Left cardiac atrium (tissue), 4 donors: ENCODE measurements at places on chromosomes 11 and 22.

GRCh38 chr11:75490221-75491181 is 35.2 kb downstream of the GDPD5 start:
- no peak for DNase-seq

GRCh38 chr22:39622881-39623367 is 52.4 kb downstream of the CACNA1I start:
- peak; percentile 60 for DNase-seq

- no peak for DNase-seq
These were observed 103.7 kb downstream of the CTTN start for GRCh38 chr11:70501933-70502540.

DNA sequence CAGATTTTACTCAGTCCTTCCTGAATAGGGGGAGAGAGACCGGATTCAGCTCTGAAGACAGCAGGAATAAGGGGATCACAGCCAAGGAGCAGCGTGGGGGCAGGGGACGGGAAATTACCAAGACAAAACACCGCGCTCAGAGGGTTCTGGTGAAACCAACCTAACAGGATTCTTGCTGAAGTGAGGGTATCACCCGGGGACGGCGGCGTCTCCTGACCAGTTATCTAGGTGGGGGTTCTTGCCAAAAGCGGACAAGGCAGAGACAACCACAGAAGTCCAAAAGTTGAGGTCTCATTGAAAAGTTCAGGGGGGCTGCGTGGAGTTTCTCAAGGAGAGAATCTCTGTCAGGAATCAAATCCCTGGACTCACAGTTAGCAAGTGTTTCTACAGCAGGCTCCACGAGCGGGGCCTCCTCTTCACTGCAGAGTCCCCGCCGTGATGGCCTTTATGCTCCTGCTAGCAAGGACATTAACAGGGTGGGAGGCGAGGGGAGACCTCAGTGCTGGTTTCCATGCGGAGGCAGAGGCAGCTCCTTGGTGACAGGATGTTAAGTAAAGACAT is 291.0 kb downstream of the BRD1 start:
- no peak for DNase-seq

- no peak for DNase-seq
These were observed 36.9 kb downstream of the DGCR2 start for GRCh38 chr22:19085233-19085718.

DNA sequence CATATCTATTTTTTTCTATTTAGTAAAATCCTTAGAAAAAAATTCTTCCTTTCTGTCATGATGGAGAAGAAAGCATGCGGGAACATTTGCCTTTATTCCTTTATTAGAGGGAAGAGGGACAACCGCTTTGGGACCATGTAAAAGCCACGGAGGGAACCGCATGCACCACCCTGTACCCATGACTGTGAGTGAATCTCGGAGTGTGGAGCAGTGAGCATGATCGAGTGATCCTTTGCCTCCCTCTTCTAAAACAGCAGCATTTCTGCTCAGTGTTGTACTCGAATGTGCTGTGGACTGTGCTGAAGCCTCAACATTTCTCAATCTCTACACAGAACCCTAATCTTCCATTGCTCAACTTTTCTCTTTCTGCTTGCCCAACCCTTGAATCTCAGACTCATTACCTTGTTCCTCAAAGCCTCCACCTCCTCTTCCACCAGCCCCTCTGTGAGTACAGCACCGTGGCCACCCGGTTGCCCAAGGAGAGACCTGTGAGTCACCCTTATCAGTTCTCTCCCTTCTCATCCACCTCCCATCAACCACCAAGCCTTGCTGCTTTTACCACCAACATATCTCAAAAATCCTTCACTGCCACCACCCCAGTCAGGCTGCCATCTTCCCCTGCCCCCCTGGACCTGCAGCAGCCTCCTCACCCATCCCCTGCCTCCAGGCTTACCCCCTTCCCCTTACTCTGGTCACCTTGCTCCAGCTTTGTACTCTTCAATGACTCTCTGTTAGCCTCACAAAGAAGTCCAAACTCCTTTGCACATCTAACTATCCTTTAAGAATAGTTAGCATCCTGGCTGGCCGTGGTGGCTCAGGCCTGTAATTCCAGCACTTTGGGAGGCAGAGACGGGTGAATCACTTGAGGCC is 103.1 kb downstream of the NAT10 start:
- DNase-seq = no peak

DNA sequence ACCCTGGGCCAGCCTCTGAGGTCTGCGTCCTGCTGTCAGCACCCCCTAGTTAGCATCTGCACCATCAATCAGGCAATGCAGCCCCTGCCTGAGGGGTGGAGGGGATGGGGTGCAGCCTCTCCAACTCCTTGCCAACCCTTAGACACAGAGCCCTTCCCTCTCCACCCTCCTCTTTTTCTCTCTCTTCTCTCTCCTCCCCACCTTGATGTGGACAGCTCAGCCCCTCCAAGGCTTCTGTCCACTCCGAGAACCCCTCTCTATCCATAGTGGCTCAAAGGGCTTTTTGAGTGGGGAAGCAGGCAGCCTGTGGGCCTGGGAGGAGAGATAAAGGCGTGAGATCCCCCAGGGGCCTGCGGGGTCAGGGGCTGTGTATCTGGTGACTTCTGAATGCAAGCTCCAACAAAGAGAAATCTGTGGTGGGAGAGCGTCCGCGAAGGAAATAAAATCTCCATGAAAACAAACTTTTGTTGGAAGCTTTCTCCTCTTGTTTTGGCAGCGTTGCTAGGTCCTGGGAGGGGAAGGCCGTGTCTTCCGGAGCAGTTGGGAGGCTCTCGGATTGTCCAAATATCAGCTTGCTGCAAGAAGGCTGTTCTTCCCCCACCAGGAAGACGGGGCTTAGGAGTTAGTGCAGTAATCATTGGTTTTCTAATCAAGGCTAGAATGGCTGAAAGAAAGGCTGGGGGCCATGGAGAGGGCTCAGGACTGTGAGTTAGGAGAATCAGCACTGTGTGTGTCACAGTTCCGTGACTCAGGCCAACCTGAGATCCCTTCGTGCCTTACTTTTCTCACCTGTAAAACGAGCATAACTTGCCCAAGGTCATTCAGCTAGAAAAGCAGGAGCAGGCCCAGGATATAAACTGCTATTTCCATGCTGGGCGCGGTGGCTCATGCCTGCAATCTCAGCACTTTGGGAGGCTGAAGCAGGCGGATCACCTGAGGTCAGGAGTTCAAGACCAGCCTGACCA is 50.3 kb downstream of the PKNOX2 start:
- peak; percentile 37 for DNase-seq

GRCh38 chr11:115616971-115617370 is 112.8 kb upstream of the CADM1 start:
- peak; percentile 34 for DNase-seq

DNA sequence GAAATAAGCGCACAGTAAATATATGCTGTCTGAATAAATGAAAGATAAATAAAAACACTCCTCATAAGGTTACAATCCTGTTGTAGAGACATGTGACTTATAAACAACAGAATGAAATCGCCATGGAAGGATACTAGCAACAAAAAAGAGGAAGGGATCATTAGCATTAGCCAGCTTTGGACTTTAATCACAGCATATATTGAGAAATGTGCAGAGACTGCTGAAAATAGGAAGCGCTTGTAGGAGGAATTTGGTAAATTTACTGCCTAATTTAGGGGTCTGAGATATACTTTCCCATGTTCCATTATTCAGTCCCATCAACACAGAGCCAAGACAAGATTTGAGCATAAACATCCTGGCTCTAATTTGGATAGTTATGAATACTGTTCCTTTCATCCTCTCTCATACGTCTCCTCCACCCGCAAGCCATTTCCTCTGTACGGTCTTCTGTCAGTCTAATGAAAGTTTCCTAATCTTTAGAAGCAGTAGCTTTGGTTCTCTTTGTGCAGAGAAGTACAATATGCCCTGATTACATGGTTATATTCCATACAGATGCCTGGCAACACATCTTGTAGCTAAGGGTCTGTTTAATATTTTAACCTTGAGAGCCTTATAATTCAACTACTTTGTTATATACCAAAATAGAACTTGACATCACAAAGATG is 37.1 kb upstream of the AKIP1 start:
- no peak for DNase-seq

DNA sequence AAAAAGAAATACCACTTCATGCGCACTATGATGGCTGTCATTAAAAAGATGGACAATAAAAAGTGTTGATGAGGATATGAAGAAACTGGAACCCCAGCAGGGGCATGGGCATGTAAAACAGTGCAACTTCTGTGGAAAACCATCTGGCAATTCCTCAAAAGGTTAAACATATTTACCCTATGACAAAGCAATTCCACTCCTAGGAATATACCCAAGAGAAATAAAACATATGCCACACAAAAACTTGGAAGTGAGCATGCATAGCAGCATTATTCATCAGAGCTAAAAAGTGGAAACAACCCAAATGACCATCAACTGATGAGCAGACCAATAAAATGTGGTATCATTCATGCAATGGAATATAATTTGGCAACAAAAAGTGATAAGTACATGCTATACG is 50.1 kb downstream of the LRRC32 start:
- DNase-seq = no peak

GRCh38 chr11:1005928-1006327 is 30.6 kb downstream of the MUC6 start:
- no peak for DNase-seq

GRCh38 chr11:30100495-30100894 is 83.7 kb upstream of the KCNA4 start:
- DNase-seq = no peak

GRCh38 chr11:61601512-61601911 is 20.6 kb upstream of the SYT7 start:
- DNase-seq = no peak

DNA sequence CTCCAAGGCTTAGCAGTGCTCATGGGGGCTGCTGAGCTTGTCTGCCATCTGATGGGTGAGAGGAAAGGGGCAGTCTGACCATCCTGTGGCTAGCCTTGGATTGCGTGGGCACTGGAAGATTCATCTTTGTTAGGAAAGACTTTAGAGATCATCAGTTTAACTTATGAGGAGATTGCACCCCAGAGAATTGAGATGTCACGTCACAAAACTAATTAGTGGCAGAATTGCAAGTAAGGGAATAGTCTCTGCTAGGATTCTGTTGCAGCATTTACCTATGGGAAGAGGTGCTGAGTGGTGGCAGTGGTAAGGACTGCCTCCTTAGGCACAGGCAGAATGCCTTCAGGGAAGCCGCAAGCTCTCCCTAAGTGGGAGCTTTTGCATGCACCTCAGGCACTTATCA is 42.8 kb upstream of the HSPA8 start:
- no peak for DNase-seq

DNA sequence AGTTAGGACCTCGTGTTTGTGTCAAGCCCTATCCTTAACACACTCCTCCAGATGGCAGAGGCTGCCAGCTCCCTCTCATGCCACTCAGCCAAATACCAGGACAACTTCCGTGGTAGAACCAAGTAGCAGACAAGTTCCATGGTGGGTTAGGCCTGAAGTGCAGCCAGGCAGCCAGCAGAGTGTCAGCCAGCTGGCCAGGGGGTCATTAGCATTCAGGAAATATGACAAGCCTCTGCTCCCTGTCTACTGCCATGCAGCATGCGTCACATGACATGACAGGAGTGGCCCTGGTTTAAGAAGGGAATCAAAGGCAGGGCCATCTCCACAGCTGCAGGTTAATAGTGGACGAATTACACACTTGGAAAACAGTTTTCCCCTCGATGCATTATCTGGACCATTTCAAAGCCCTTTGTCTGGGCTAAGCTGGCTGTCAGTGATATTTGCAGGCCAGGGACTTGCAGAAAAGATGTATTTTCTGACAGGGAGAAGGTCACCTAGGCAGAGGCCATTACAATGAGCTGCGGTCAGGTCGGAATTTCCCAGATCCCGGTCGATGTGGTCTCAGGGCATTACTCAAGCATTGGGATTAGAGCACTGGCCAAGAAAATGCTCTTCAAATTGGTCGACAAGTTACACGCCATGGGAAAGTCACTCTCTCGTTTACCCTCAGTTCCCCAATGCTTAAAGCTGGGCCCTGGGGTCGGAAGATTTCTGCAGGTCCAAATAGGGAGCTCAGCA is 461.7 kb upstream of the CADM1 start:
- DNase-seq = no peak

DNA sequence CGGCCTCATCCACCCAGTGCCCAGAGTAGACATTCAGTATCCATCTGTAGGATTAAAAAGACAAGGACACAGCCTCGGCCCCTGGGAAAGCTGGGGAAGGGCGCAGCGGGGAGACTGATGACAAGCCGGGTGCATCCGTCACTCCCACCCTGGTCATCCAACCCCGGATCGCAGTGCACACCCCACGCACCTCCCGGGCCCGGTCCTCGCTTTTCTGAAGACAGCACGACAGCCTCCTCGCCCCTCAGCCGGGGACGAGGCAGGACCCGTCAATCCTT is 1.1 kb downstream of the FCHSD2 start:
- DNase-seq = no peak

DNA sequence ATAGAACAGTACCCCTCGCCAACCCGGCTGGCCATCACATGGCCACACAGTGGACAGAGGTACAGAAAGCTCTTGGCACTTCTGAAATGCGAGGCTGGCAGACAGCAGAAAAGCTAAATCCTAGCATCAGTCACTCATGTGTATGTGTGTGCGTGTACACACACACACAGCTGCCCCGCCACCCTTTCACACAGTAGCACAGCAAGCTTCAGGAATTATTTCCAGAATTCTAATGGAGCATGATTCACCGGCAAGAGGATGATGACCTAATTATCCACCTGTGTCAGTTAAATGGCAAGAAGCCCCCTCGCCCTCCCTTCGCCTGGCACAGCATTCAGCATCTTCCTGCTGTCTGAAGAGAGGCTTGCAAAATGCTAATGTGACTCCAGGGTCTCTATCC is 336.0 kb downstream of the SHANK2 start:
- DNase-seq = no peak

- DNase-seq = peak; percentile 66
These were observed 109.8 kb downstream of the BCR start for GRCh38 chr22:23289851-23290724.

- no peak for DNase-seq
These were observed 27.5 kb upstream of the MTCH2 start for GRCh38 chr11:47669856-47670255.

DNA sequence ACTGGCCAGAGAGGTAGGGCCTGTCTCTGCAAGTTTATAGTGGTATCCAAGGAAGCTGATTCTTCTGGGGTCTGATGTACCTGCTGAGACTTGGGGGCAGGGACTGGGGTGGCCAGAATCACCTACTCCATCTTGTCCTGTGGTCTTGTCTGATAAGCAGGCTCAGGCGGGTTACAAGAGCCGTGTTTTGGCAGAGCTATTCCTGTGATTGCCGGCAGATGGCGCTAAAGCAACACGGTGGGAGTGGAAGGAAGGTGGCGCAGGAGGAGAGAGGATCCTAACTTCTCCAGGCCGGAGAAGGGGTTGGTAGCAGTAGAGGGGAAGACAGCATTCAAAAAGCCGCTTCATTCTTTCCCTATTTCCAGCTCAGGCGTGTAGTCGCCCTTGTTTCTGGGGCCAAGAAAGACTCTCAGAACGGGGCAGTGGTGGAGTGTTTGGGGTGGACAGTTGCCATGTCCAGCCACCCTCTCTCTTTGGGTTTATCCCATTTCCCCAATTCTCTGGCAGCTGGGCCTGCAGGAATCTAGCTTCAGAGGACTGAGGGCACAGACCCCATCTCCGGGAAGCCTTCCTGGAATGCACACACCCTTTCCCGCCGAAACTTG is 15.1 kb downstream of the CHRM1 start:
- peak; percentile 77 for DNase-seq

DNA sequence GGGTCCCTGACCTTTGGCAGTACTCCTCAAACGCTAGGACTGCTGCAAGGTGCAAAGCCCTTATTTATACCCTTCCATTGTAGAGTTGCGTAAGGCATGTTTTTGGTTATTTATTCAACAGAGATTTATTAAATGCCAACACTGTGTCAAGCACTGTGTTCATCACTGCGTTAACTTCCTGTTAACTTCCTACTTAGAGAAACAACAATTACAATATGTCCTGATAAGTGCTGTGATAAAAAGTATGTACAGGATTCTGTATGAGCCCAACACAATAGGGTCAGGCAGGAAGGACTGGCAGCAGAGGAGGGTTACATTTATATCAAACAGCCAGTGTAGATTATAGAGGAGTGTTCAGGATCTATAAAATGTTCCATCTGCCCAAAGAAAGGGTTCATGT is 812.8 kb upstream of the API5 start:
- DNase-seq = no peak
